CD4-positive, alpha-beta memory T cell (primary cell): ENCODE measurements at places on chromosomes 12 and 14. TPM values are rescaled to one million over a fixed set of nuclear protein-coding genes. Genes with fewer than 3 reads are reported as not detected.

DNA sequence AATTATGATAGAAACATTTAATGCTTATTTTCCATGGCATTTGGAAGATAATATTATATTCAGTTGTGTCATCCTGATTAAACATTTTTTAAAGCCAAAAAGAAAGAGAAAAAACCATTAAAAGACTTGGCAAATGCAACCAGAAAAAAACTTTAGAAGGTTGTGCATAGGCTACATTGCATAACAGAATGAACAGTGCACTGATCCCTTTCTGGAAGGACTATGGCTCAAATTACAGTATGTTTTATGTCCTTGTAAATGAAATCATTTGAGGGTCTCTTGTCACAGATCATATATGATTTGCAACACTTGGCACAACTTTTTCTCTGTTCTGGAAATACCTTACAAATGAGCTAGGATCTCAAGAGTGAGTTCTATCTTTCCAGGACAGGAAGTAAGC lies 275.2 kb upstream of the FLRT2 start:
- no peak for DNase-seq
- no peaks in the 10 kb centered on the region for H3K4me1 ChIP-seq
- no peak overlapping the region for H3K4me3 ChIP-seq
- H3K27ac ChIP-seq: no peak overlapping the region

DNA sequence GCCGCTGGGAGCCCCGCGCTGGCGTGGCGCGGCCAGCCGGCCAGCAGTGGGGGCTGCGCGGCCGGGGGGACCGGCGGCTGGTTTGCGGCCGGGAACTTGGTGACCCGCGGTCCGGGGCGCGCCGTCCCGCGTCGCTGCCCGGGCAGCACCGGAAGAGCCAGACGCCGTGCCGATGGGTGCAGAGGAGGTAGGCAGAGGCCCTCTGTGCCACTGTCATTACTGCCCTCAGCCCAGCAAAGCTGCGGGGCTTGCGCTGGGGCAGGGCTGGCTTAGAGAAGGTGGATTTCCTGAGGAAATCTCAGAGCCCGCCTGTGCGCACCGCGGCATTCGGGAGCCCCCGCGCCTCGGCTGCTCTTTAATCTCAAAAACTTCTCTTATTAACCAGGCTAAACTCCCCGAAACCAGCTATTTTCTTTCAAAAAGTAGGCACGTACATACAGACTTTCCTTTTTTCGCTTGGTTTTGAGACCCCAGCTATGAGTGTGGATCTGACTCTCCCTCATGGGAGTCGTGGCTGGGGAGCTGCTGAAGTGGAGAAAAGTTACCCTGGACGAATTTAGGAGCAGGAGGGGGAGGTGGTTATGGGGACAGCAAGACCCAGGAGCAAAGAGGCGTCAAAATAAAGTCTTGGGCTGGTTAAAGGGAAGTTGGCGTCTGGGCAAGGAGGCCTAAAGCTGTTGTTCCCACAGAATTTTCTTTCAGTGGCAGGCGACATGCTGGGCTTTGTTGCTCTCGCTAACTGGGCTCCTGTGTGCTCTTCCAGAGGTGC lies 802 bp downstream of the SUSD6 start:
- no peaks in the 10 kb centered on the region for H3K27me3 ChIP-seq
- H3K4me3 ChIP-seq: peak overlapping the region; percentile 75
- H3K4me1 ChIP-seq: peaks cover 64% of the 10 kb centered on the region
- H3K36me3 ChIP-seq: no peaks in the 10 kb centered on the region
- DNase-seq: peak; percentile 51

GRCh38 chr12:65164774-65165173 lies 4.6 kb upstream of the LEMD3 start:
- DNase-seq: no peak
- H3K4me1 ChIP-seq: peaks cover 5% of the 10 kb centered on the region
- no peaks in the 10 kb centered on the region for H3K36me3 ChIP-seq
- no peaks in the 10 kb centered on the region for H3K27me3 ChIP-seq
- H3K27ac ChIP-seq: no peak overlapping the region

DNA sequence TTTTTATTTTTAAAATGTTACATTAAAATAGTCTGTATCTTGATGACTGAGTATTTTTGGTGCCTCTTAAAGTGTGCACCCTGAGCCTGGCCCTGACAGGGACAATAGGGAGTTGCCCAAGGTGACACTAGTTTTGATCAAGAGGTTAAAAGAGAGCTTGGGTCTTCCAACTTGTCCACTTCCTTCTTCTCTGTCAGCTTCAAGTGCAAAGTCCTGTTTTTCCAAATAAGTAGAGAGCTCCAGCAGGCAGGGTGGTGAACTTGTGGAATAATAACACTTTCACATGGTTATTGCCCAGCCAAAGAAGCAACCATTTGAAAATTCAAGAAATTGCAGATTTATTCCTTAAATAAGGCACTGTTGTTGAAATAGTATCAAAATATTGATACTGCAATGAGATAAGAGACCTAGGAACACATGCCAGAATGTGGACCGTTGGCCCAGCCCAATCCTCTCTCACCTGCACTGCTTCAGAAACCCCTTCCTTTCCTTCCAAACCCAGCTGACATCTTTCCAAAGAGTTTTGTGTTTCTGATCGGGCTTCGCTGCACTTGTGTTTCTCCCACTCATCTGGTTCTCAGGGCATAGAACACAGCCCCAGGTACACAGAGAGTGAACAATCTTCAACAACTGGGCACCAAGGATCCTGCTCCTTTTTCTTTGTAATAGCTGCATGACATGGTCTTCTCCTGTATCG lies 13.8 kb upstream of the COL2A1 start:
- H3K27me3 ChIP-seq: peaks cover 3% of the 10 kb centered on the region
- no peak overlapping the region for H3K4me3 ChIP-seq
- DNase-seq: no peak
- H3K4me1 ChIP-seq: no peaks in the 10 kb centered on the region
- no peaks in the 10 kb centered on the region for H3K36me3 ChIP-seq

DNA sequence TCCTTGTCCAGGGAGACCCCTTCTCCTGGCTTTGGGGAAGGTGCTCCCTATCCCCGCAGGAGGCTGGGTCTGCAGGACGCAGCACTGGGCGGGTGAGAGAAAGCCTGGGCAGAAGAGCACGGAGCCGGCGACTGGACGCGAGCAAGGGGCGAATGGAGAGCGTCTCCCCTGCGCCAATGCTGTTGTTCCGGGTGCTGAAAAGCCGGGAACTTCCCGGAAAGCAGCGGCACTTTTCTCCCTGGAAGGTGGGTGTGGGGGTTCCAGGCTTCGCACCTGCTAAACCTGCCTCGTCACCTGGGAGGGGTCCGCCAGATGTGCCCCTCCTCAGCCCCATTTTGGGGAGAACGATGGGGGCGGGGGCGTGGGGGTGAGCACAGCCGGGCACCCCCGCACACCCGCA lies 417.1 kb upstream of the TMTC1 start:
- DNase-seq: no peak
- no peaks in the 10 kb centered on the region for H3K27me3 ChIP-seq
- H3K4me3 ChIP-seq: no peak overlapping the region
- no peaks in the 10 kb centered on the region for H3K36me3 ChIP-seq
- H3K27ac ChIP-seq: no peak overlapping the region

DNA sequence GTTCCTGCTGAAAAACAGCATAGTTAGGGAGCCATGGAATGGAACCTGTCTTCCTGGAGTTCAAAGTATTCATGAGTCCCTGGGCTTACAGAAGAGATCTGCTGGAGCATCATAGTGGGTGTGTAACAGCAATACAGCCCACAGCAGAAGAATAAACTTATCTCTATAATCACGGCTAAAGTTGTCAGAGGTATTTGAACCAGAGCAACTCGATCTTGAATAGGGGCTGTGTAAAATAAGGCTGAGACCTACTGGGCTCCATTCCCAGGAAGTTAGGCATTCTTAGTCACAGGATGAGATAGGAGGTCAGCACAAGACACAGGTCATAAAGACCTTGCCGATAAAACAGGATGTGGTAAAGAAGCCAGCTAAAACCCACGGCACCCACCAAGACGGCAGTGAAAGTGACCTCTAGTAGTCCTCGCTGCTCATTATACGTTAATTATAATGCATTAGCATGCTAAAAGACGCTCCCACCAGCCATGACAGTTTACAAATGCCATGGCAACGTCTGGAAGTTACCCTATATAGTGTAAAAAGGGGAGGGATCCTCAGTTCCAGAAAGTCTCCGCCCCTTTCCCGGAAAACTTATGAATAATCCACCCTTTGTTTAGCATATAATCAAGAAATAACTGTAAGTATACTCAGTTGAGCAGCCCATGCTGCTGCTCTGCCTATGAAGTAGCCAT lies 223.4 kb downstream of the PCNX1 start:
- no peak overlapping the region for H3K27ac ChIP-seq
- H3K4me3 ChIP-seq: no peak overlapping the region
- DNase-seq: no peak

- H3K4me1 ChIP-seq: no peaks in the 10 kb centered on the region
- no peak for DNase-seq
- no peaks in the 10 kb centered on the region for H3K36me3 ChIP-seq
- H3K27me3 ChIP-seq: no peaks in the 10 kb centered on the region
- H3K4me3 ChIP-seq: no peak overlapping the region
- no peak overlapping the region for H3K27ac ChIP-seq
Measured at GRCh38 chr12:57188090-57188425, 28.5 kb upstream of the NXPH4 start.

DNA sequence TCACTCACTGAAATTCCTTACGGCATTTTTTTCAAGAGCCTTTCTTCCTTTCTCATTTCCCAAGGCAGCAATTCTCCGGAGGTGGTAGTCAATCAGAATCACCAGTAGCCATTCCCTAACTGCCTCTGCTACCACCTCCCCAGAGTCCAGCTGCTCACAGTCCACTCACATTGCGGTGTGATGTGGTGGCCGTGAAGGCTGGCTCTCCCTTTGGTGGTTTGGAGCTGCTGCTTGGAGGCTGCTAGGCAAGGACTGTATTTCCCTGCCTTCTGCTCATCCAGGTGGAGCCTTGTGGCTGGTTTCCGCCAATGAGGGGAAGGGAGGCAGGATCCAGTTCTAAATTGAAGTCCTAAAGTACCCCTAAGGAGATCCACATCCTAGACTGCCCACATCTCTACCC lies 222.0 kb downstream of the ANO2 start:
- H3K4me3 ChIP-seq: no peak overlapping the region
- no peaks in the 10 kb centered on the region for H3K36me3 ChIP-seq
- no peaks in the 10 kb centered on the region for H3K4me1 ChIP-seq
- H3K27ac ChIP-seq: no peak overlapping the region
- no peaks in the 10 kb centered on the region for H3K27me3 ChIP-seq

DNA sequence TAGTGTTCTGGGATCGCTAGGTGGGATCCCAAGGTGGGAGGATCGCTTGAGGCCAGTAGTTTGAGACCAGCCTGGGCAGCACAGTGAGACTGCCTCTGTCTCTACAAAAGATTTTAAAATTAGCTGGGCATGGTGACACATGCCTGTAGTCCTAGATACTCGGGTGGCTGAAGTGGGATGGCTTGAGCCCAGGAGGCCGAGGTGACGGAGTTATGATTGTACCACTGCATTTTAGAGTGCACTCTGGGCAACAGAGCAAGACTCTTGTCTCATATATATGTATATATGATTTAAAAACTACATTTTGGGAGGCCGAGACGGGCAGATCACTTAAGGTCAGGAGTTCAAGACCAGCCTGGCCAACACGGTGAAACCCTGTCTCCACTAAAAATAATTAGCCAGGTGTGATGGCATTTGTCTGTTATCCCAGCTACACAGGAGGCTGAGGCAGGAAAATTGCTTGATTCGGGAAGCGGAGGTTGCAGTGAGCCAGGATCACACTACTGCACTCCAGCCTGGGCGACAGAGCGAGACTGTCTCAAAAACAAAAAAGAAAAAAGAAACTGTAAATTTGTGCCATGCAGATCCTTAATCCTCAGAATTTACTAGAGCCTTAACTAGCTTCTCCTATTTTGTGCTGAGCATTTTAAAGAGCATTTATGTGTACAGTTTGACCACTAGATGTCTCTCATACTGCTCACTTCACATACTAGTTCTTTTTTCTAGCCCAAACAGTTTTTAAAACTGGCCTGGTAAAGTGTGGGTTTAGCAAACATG lies 114.8 kb downstream of the MON2 start:
- no peaks in the 10 kb centered on the region for H3K4me1 ChIP-seq
- no peak overlapping the region for H3K27ac ChIP-seq
- H3K36me3 ChIP-seq: no peaks in the 10 kb centered on the region
- no peaks in the 10 kb centered on the region for H3K27me3 ChIP-seq
- peak; percentile 41 for DNase-seq

DNA sequence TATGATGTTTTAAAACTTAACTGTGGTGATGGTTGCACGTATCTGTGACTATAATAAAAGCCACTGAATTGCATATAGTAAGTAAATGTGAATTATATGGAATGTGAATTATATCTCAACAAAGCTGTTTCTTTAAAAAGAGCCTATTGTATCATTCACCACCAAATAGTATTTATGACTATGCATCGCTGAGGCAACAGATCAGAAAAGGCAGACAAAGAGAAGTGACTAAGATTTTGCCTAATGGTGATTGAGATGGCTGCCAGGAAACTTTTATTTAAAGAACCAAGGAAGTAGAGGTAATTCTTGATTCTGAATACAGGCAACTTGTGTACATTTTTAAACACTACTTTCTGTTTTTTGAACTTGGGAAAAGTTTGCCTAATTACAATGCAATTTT lies 31.7 kb downstream of the DHRS7 start:
- H3K27ac ChIP-seq: no peak overlapping the region
- no peaks in the 10 kb centered on the region for H3K27me3 ChIP-seq
- H3K4me1 ChIP-seq: no peaks in the 10 kb centered on the region
- H3K36me3 ChIP-seq: no peaks in the 10 kb centered on the region
- H3K4me3 ChIP-seq: no peak overlapping the region

GRCh38 chr12:92167075-92167474 lies 21.4 kb upstream of the BTG1 start:
- DNase-seq: no peak
- H3K4me3 ChIP-seq: no peak overlapping the region
- H3K27ac ChIP-seq: no peak overlapping the region
- H3K36me3 ChIP-seq: no peaks in the 10 kb centered on the region

GRCh38 chr14:105229099-105229655 lies 19.2 kb upstream of the BTBD6 start:
- H3K27me3 ChIP-seq: no peaks in the 10 kb centered on the region
- no peaks in the 10 kb centered on the region for H3K4me1 ChIP-seq
- H3K4me3 ChIP-seq: no peak overlapping the region
- H3K36me3 ChIP-seq: peaks cover 14% of the 10 kb centered on the region

GRCh38 chr12:83630526-83630925 lies 943.8 kb downstream of the TMTC2 start:
- H3K4me3 ChIP-seq: no peak overlapping the region
- H3K27ac ChIP-seq: no peak overlapping the region
- no peaks in the 10 kb centered on the region for H3K4me1 ChIP-seq
- no peaks in the 10 kb centered on the region for H3K36me3 ChIP-seq

Gene TAS2R31
- polyA plus RNA-seq: not detected

Gene MYF5
- not detected for polyA plus RNA-seq

Gene KRT86
- polyA plus RNA-seq: not detected

Gene RAD51B
- 35.7 TPM for polyA plus RNA-seq

Gene KCNMB4
- polyA plus RNA-seq: 0.34 TPM

Gene COL2A1
- polyA plus RNA-seq: not detected

Gene PAX9
- 0.03 TPM for polyA plus RNA-seq

Gene B4GALNT1
- not detected for polyA plus RNA-seq
